ENCODE measurements at places on chromosomes 3 and 15. TPM values are rescaled to one million over a fixed set of nuclear protein-coding genes. Genes with fewer than 3 reads are reported as not detected.

The CCR2 gene
- total RNA-seq: not detected

DNA sequence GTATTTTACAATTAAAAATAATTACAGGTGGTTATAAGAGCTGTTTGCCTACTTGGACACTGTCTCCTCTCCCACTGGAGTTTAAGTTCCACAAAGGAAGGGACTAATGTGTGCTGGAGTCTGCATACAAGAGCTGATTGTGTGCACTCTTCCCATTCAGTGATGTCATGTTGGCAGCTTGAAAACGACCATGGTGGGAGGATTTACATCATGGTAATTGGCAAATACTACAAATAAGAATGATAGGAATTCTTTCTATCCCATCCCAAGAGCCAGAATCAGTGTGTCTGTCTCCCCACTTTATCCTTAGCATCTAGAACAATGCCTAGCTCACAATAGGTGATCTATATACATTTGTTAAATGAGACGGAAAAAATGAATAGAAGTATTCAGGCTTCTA, 14.1 kb downstream of the ITGA11 start:
- no peak for DNase-seq

DNA sequence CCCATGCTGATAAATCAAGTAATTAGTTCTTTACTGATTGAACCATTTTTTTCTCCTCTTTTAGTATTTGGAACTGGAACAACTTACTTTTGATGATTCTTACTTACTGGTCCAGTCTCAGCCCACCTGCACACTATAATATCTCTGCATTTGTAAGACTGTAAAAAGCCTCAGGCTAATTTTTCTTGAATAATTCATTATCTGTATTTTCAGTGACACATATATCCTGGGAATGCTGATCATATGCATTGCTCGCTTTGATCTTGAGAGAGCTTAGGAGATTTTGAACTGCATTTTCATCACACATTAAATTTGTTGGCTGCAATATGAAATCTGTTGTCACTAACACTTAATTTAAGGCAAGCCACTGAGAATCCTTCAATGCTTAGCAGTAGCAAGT, 760.6 kb downstream of the EDEM1 start:
- DNase-seq: no peak

- no peak for DNase-seq
These were observed 625.8 kb downstream of the OTOL1 start for GRCh38 chr3:162122405-162122804.

DNA sequence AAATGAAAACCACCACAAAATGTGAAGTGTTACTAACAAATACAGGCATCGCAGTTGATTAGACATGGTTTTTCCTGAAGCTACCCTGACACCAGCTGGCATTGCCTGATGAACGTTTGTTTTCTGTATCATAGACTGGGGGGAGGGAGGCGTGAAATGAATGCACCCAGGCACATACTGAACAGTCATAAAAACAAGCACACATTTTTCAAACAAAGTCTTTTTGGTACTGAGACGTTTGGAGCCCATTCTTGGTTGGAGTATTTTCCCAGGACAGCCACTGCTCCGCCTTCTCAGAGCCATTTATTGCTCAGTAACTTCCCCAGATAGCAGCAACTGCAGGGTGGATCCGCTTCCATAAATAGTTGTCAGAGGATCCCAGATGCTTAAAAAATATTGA, 52.4 kb downstream of the KLF13 start:
- DNase-seq: no peak

DNA sequence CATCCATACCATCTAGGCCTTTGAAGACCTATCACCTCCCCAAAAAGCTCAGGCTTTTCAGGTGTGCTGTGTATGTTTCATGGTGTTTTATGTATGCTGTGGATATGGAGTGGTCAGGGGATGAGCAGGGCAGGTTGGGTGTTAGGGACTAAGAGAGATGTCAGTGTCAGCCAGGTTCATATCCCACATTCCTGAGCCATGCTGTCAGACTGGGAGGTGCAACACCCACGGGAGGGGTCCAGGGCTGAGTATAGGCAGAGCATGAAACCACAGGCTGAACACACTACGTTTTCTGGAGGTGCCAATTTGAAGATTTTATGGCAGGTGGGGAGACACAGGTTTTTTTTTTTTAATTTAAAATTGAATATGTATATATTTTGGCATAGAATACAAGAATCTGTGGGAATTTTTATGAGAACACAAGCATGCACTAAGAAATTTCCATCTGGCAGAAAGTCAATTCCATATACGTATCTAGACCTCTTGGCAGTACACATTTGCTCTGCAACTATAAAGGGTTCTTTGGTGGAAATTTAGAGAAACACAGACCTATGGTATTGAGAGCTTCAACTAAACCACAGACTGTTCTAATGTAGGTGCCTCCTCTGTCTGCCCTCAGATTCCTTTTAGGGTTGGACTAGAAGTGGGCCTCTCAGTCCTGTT, 101.9 kb upstream of the RNU6-1 start:
- DNase-seq: peak; percentile 36

GRCh38 chr3:44330444-44330843, 8.1 kb upstream of the TCAIM start:
- DNase-seq: no peak

GRCh38 chr15:62241135-62241770, 76.2 kb upstream of the C2CD4B start:
- peak; percentile 18 for DNase-seq

The EIF5A2 gene
- 16.7 TPM for total RNA-seq

- peak; percentile 97 for DNase-seq
These were observed 21.0 kb downstream of the SLCO2A1 start for GRCh38 chr3:134008630-134009156.

The GRK7 gene
- total RNA-seq: not detected

The GOLGA8B gene
- total RNA-seq: 11.3 TPM

DNA sequence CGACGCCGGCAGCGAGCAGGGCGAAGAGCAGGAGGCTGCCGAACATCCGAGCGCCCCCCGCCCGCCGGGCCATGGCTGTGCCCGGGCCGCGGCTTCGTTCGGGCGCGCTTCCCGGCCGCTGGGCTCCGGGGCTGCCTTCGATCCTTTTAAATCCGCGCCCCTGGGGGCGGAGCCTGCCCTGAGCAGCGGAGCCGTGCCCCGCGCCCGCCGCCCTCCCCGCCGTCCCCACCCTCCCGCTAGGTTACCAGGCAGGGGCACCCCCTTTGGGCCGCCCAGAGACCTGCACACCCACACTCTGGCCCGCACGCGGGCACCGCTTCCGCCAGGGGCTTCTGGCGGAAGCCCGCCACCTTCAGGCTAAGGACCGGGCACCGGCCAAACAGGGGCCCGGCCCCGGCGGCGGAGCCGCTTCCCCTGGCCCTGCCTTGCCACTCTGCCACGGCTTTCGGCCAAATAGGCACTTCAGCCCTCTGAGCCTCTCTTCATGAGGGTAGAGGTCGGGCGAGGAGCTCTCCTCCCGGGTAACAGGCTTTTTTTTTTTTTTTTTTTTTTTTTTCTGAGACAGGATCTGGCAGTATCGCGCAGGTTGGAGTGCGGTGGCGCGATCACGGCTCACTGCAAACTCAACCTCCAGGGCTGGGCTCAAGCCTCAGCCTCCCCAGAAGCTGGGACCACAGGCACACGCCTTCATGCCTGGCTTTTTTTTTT, at the start of gene NMB:
TSS of gene NMB (minus strand) at position 120 of the 708 bp plus-strand sequence. CDS start at position 73, 47 bp downstream.
- peak; percentile 84 for DNase-seq

GRCh38 chr3:133464573-133464972, 64.7 kb downstream of the BFSP2 start:
- peak; percentile 56 for DNase-seq

DNA sequence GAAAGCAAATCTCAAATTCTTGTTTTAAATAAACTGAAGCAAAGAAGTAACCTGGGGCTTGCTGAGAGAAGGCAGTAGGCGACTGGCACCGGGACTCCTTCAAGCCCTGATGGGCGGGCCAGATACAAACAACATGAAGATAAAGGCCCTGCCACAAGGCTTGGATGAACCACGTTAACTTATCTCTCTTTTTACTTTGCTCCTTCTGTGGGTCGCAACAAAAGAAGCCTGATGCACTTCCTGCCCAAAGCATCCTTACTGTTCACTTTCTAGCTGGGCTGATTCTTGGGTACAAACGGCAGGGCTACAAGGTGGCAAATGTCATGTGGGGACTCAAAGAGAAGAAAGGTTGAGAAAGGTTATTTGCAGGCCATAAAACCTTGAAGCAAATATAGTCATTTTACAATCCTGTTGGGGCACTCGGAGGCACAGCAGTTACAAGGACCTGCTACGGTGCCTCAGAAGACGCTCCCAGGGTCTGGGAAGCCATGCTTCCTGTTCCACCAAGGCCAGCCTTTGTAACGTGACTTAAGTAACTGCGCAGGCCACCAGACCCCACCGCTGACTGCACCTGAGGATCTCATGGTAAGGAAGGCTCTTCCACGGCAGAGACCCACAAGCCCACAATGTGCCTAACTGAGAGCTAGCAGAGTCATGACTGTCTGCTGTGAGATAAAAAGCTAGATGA, 71.1 kb downstream of the CHSY1 start:
- no peak for DNase-seq

DNA sequence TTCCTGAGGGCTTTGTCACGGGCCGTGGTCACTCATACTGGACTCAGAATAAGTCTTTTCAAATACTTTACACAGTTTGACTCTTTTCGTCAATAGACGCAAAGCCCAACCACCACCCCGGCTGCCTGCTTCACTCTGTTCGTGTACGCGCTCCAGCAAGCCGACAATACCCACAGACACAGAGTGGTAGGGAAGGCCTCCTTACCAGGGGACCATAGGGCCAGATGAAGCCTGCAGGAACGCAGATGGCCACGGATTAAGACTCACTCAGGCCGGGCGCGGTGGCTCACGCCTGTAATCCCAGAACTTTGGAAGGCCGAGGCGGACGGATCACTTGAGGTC, 29.7 kb downstream of the EFCAB12 start:
- peak; percentile 35 for DNase-seq

DNA sequence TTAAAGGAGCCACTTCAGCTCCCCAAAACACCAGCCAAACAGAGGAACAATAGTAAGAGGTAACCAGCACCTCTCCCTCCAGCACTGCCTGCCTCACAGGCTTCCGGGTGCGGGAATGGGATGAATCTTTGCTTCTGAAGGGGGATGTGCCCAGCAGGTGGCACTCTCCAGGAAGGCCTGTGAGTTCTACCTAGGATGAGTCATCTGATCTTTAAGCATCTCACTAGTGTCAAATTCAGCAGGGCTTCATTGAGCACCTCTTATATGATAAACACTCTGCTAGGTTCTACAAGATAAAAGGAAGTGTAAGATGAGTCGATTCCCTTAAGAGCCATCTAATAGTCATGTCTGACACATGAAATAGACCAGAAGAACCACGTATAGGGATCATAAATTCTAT, 237.4 kb upstream of the UMPS start:
- DNase-seq: peak; percentile 63

DNA sequence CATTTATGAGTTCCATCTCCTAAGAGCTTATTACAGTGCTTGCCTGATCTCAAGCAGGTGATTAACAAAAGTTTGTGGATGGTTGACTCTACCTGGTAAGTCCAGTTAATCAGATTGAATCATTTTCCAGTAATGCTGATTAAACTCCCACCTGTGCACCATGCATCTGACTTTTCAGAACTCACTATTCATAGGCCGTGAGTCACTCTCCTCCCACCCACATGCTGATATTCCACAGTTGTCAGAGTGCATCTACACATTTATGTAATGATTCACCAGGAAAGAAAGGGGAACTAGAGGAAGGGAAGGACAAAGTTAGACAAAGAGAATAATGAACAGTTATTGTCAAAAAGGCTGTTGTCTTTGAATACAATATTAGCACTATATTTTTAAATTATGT, 106.2 kb upstream of the UBE3A start:
- no peak for DNase-seq

DNA sequence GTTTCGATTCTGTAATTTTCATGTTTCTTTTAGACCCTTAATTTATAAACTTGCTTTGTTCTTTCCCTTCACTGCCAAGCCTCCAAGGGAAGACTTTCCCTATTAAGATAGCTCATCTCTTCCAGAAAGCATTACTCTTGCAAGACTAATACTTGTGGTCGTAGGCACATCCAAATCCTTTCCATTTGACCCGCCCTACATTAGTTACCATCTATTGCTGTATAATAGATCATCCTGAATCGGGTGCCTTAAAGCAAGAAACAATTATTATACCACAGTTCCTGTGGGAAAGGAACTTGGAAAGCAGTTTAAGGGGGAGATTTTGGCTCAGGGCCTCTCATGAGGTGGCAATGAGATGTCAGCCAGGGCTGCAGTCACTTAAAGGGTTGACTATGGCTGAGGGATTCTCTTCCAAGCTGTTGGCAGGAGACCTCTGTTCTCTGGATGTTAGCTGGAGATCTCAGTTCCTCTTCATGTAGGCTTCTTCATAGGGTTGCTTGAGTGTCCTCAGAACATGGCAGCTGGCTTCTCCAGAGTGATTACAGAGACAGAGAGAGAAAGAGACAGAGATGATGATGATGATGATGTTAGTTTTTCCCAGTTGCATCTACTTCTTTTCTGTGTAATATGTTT, 570.4 kb upstream of the TGFBR2 start:
- DNase-seq: no peak

DNA sequence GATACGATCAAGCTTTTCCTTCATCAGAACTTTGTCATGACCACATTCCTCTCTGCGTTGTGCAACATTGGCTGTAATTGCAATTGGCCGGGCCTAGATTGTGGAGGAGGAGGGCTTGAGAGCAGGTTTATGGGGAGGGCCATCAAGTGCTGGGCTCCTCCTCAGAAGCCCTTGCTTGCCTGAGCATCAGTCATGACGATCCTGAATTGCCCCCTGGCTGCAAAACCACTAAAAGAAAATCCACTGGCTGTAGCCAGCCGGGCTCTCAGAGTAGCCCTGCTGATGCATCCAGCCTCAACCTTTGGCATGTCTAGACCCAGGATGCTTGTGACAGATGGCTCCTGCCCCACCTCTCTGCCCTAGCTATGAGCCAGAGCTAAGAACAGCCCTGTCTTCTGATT, 13.4 kb upstream of the TRH start:
- DNase-seq: no peak

The DNAJC19 gene
- 47.0 TPM for total RNA-seq

DNA sequence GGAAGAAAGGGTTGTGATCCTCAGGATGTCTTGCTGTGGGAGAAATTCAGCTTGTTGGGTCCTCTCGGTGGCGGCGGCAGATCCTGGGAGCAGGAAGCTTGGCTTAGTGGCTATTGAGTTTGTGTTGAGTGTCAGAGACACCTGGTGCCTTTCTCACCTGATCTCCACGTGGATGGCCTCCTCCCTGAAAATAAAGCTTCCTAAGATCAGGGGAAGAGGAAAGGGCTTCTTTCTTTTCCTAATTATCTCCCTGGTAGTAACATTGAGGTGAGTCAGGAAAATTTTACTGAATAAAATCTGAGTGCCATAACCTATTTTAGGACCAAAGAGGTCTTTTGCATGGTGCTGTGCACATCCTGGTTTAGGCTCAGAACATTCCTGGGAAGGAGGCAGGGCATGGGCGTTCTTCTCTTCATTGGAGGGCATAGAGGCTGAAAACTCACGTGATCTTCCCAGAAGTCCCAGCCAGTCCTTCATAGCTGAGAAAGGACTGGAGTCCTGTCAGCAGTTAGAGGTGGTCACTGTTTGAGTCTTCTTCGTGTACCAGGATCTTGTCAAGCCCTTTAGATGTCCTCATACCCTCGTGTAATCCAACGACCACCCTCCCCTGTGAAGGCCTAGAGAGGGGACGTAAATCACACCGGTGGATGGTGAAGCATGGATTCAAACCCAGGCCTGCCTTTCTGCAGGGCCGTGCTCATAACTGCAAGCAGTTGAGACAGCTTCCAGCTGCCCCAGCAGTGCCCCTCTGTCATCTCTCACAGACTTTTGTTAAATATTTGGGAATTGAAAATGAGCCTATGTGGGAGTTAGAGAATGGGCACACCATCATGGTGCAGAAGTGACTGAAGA, 1.1 kb downstream of the CMTM8 start:
- no peak for DNase-seq

The PRSS50 gene
- total RNA-seq: not detected

The FBXW12 gene
- total RNA-seq: not detected

Measured in RPMI7951 (cell line).